ENCODE measurements at places on chromosomes 2 and 18.

- no peak for DNase-seq
These were observed 8.5 kb downstream of the RAX start for GRCh38 chr18:59264651-59265245.

DNA sequence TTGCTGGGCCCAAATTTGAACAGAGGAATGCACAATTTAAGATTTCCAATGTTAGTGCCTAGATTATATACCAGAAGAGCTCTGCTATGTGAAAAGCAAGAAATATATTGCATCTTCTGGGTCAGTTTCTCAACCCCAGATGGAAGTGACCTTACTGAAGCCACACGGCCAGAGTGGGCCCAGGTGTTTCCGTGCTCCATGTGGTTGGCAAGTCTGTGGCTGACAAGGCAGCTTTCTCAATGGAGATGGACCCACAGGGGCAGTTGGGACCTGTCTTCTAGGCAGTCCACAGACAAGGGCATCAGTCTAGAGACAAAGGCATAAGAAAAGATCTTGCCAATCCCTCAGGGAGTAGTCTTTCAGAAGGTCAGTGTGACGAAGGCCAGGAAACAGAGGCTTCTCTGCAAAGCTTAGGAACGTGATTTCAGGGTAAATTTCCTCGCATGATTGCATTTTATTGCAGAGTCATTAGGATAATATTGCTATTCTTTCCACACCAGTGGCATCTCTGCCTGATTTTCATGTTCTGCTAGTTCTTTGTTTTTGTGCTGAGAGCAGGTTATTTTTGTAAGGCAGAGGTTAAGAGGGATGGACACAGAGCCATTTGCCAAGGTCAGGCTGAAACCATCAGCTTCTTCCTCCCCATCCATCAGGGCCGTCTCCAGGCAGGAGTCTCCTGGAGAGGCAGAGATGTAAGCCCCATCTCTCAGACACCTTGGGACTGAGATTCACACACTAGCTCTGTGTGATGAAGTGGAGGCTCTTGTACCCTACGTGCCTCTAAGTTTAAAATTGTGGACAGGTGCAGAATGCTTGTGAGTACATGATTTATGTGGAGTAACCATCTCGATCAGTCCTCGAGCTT lies 202.1 kb downstream of the ANKRD30B start:
- DNase-seq, result no peak

- no peak for DNase-seq
These were observed 1201.0 kb downstream of the LRP1B start for GRCh38 chr2:140929849-140930248.

GRCh38 chr2:65536596-65536995 lies 104.2 kb upstream of the SPRED2 start:
- no peak for DNase-seq
